ENCODE measurements at places on chromosomes 5 and 9.

GRCh38 chr9:107307331-107307730 lies 24.3 kb downstream of the RAD23B start:
- no peak for DNase-seq

DNA sequence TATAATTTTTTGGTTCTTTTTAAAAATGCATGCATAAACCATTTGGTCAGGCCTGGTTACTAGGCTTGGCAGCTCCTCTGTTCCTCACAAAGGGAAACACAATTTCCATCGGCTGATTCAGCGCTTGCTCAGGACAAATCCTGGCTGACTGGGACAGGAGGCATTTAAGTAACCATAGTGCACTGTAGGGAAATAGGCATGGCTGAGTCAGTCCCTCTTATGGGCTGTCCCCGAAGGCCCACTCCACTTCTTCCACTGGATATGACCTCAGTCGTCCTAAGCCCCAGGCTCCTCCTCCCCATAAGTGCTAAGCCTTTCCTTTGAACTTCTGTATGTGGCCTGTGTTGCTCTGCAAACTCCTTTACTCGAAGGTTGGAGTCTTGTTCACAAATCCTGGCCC lies 71.2 kb upstream of the GLIS3 start:
- DNase-seq: no peak

- no peak for DNase-seq
These were observed 50.2 kb upstream of the DNAH5 start for GRCh38 chr5:13994621-13995253.

DNA sequence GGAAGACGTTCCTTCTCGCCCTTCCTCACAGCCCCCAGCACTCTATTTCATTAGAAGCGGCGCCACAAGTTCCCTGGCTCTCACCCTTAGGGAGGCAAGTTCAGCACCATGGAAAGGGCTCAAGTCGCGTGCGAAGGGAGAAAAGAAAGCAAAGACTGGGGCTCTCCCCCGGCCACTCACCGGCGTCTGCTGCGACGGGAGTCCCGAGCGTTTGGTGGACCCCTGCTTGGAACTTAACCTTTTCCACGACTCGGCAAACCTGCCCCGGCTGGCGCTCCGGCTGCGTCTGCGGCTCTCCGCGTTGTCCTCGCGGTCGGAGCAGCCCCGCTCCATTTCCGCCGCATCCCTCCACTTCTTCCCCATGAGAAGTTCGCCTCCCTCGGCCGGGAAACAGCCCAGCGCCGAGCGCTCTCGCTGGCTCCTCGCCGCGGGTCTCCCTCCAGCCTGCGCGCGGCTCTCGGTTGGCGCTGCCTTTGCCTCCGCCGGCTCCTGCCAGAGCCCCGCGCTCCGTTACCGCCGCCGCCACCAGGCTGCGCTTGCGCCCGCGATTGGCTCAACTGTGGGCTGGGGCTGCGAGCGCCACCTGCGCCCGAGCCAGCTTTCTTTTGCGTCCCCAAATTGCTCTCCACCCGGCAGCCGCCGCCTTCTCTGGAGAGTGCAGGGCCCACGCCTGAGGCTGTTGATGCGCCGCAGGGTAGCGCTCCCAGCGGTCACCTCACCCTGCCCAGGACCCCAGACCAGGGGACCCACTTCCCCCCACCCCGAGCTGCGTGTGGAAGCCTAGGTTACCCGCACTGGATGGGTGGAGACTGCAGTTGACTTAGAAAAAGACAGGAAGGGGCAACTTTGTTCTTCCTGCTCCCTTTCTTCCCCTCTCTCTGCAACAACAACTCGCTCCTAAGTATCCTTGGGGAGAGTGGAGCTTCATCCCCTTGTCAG lies 321.6 kb downstream of the CEMIP2 start:
- no peak for DNase-seq

GRCh38 chr9:89137542-89138462 lies 40.8 kb downstream of the SHC3 start:
- DNase-seq: peak; percentile 19

GRCh38 chr5:37569466-37569865 lies 190.3 kb downstream of the WDR70 start:
- DNase-seq: no peak

DNA sequence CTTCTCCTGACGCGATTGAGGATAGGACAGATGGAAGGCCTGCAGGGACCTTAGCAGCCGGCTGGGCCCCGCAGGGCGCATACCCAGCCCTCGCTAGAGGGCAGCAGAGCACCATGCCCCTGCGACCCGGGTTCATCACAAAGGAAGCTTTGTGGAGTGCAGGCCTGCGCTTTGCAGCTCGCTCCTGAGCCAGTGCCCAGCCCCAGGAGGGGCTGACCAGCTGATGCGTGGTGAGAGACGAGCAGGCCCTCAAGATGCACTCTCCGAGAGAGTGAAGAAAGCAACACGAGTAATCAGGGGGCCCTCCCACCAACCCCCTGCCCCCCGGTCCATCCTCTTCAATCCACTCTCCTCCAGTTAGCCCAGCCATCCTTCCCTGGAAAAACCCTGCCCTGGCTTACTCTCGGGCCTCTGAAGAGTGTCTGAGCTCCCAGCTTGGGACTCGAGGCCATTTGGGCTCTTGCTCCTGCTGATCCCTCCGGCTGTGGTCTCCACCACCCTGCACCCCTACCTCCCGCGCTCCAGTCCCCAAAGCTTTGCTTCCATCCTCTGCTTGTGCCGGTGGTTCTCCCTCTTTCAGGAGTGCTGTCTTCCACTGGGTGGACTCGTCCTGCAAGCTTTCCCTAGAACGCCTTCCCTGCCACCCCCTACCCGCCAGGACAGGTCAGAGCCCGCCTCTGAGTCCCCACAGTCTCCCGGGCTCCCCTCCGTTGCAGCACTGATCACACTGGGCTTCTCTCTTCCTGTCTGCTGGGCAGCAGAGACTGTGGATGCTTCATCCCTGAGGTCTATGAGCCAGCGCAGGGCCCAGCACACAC lies 9.1 kb upstream of the KIF12 start:
- DNase-seq: peak; percentile 82

DNA sequence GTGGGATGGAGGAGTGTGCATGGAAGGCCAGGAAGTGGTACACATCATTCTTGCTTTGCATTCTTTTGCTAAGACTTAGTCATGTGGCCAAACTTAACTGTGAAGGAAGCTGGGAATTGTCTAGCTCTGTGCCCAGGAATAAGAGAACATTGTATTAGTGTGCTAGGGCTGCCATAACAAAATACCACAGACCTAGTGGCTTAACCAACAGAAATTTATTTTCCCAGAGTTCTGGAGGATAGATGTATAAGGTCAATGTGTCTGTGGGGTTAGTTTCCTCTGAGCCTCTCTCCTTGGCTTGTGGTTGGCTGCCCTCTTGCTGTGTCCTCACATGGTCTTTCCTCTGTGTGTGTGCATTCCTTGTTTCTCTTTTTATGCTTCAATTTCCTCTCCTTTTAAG lies 32.4 kb downstream of the NNT start:
- DNase-seq: no peak

- DNase-seq: no peak
These were observed 43.4 kb downstream of the LRRTM2 start for GRCh38 chr5:138831703-138832102.

GRCh38 chr9:120369608-120370220 lies 210.3 kb downstream of the CDK5RAP2 start:
- DNase-seq: no peak

DNA sequence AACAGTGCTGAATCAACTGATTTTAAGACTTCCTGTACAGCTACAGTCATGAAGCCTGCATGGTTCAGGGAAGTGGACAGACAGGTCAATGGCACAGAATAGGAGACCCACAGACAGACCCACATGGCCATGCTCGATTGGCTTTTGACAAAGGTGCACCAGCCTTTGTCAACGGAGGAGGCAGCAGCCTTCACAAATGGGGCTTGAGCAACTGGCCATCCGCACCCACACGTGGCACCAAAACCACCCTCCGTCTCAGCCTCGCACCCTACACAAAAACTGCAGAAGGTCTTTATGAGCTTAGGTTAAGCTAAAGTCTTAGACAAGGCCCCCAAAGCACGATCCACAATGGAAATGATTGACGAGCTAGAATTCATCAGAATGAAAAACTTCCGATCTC lies 59.5 kb upstream of the UBAC1 start:
- peak; percentile 12 for DNase-seq

DNA sequence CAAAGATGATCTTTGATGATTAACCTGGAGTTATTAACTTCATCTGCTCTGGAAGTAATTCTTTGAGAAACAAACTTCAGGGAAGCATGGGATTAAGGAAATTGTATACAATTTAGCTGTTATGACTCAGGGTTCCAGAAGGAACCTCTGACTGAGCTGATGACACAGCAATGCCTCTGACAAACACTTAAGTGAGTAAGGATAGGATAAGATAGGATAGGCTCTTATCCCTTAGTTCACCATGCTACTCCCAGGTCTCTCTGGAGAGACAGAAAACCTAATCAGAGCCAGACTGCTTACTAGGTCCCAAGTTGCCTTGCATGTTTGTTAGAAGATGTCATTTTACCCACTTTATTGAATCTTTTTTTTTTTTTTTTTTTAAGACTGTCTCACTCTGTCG lies 12.6 kb upstream of the TMEM38B start:
- no peak for DNase-seq

DNA sequence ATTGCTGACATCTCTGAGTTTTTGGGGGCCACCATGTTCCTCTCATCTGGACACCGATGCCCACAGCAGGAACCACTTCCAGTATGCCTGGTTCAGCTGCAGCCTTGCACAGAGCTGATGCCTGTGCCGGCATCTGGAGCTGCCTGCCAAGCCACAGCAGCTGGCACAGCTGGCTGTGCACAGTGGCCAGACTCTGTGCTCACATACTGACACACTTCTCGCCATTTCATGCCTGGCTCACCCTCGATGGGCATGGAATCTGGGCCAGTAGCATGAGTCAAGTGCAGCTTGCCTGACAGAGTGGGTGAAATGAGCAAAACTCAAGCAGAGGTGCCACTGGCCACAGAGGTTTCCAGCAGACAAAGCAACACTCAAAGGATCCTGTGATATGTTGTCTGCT lies 863.4 kb downstream of the DNAH5 start:
- no peak for DNase-seq

DNA sequence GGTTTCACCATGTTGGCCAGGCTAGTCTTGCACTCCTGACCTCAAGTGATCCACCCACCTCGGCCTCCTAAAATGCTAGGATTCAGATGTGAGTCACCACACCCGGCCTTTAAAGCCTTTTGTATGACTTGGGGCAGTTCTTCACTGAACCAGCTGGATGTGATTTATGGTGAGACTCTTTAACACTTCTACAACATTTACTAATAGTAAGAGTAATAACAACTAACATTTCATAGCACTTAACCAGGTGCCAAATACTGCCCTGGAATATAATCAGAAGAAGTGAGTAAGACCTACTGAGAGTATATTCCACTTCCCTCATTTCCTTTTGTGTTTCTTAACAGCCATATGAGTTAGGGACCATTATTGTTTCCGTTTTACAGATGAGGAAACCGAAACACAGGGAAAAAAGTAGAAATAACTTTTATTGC lies 10.0 kb downstream of the ZSWIM6 start:
- no peak for DNase-seq

GRCh38 chr5:170597872-170598271 lies 94.1 kb downstream of the KCNIP1 start:
- DNase-seq: no peak

DNA sequence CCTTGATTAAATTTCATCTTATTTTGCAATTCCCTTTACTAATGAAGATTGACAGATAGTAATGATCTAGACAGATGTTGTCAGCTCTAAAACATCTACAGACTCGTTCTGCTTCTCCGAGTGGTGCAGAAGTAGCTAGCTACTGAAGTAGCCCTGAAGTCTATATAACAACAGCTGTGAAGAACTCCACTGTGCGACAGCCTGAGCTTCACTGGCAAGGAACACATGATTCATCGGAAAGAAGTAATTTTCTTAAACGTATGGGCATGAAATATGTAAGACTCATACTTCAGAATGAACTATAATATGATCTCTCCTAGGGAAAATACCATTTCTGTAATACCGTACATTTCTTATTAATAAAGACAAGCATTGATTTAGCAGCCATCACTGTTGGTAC lies 96.2 kb downstream of the TRPM3 start:
- no peak for DNase-seq

GRCh38 chr5:172871982-172872381 lies 37.9 kb downstream of the ERGIC1 start:
- no peak for DNase-seq

- peak; percentile 25 for DNase-seq
These were observed 252.1 kb downstream of the SEC61B start for GRCh38 chr9:99474186-99474585.

- DNase-seq: no peak
These were observed 31.1 kb downstream of the KCNIP1 start for GRCh38 chr5:170534941-170535340.

DNA sequence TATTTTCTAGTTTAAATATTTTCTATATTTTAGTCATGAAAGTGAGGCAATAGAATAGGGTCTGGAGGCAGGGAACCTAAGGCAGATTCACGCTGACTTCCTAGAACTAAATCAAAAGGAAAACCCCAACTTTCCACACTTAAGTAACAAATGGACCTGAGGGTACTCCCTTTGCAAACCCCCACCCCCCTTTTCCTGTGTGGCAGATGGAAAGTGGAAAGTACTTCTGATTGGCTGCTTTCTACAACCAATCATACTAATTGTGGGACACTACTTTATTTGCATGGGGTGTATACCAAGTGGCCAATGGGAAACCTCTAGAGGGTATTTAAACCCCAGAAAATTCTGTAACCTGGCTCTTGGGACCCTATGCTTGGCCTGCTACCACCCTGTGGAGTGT lies 4.8 kb upstream of the CENPH start:
- DNase-seq: no peak

DNA sequence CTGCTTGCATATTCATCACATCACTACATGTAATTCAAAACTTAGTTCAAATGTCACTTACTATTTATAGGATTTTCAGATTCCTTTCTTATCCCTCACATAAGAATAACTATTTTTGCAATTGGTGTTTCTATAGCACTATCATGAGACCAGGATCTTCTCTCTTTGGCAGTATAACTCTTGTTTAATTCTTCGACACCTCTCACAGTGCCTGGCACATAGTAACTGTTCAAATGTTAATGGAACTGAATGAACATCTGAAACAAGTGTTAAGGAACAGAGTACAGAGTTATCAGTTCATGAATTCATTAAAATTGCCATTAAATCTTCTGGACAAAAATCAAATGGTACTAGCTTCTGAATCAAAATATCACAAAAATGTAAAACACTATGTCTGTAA lies 40.0 kb downstream of the FBXL17 start:
- no peak for DNase-seq

- no peak for DNase-seq
These were observed 90.2 kb upstream of the SLC24A2 start for GRCh38 chr9:19879062-19879461.

DNA sequence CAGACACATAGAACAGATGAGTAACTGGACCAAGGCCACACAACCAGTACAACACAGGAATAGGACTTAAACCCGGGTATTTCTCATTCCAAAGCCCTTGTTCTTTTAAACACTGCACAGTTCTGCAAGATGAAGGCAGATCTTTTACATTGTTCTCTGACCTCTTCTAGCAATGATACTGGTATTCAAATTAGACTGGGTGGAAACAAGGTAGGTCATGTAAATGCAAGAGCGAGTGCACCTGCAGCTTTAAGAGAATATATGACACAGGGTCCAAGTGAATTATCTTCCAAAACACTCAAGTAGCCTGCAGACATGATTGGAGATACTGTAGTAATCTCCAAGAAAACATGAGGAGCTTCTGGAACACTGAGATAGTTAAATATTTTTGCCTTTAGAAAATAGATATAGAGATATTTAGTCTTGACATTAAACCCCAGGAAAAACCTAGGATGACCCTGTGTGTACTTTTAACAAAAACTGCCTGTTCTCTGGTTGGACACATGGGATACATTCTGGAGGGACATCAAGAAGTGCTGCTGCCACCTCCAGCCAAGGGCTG lies 130.6 kb upstream of the EPB41L4A start:
- DNase-seq: no peak
